Ecto neural progenitor cell (in vitro differentiated cells): ENCODE measurements at places on chromosomes 5 and 9.

- DNase-seq, result no peak
These were observed 101.7 kb downstream of the UBAP2 start for GRCh38 chr9:33946779-33947535.

- DNase-seq, result no peak
These were observed 7.5 kb upstream of the PLCXD3 start for GRCh38 chr5:41517909-41518308.

DNA sequence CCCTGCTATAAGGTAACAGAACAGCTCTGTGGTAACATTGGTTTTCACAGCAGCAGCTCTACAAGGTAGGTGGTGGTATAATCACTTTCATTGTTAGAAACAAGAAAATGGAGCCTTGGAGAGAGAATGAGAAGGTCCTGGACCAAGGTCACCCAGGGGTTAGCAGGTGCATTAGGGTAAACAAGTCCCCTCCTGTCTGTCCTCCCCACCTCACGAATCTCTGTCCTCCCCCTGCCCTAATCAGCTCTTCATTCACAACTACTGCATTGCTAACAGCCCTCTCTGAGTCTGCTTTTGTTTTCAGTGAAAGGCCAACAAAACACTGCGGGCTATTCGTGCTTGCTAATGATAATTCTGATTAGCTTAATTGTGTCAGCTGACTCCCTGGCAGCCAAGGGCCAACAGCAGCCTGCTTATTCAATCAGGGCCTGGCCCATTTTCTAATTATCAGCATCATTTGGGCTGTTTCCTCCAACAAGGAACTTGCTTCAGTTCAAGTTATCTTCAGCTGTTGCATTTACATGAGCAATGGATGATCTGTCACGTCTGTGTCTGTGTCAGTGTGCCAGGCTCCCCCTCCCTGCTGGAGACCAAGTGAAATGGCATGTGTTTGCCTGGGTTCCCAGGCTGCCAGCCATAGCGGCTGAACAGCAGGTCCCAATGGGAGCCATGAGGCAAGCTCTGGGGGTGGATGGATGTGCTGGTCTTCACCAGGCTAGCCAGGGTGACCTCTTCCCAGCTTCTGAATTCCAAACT, 56.7 kb upstream of the EQTN start:
- DNase-seq, result no peak

- DNase-seq, result no peak
These were observed 215.2 kb downstream of the COMMD10 start for GRCh38 chr5:116299746-116300640.

GRCh38 chr9:69535911-69536310, 136.3 kb downstream of the APBA1 start:
- no peak for DNase-seq

GRCh38 chr9:76161541-76161940, 232.7 kb downstream of the RFK start:
- DNase-seq, result no peak

DNA sequence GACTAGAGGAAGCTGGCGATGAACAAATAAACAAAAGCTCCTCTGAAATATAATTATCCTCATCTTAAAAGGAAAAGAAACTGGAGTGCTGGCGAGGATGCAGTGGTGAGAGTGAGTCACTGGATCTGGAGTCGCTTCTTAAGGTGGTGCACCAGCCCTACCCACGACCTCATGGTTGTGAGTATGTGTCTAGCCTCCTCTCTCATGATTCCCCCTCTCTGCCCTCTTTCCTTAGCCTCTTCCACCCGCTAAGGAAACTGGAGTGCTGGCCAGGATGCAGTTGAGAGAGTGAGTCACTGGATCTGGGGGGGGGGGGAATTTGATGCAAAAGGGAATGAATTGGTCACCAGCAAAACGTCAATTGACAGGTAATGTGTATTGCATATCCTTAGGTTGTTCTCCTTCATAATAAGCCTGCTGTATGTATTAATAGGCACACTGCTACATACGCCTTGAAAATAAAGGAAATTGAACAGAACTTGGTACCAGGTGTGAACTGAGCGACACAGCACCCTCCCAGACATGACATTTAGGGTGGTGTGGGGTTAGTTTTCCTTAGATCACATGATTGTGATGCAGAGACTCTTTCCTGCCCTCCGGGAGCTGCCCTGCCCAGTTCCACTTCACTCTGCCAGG, 36.3 kb upstream of the EBF1 start:
- DNase-seq, result no peak

DNA sequence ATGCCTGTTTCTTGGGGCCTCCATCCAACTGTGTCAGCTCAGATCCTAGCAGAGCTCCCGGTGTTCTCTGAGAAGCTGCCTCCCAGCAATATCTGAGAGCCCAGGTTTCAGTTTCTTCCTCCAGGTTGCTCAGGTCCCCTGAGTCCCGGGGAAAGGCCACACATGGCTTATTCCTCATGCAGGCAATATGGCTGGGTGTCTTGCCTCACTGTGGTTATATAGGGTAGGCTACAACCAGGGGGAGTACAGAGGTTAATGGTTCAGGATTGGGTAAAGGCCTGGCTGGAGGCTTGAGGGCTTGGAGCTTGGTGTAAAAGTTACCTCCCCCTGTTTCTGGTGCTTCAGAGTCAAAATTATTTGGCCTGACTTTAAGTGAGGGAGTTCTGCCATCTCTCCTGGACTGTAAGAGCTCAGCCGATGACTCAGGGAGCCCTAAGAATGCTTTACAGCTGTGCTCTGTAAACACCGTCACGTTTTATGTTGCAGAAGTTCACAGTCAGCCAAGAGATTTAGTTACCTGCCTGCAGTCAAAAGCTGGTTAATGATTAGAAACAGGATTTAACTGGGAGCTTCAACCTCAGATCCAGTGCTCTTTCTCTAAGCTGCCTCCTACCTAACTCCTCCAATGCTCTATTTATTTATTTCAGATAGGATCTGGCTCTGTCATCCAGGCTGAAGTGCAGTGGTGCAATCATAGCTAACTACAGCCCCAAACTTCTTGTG, 24.3 kb upstream of the UBAP2 start:
- no peak for DNase-seq

- DNase-seq, result no peak
These were observed 527.8 kb upstream of the ZNF608 start for GRCh38 chr5:125274211-125274610.

- DNase-seq, result no peak
These were observed 174.5 kb upstream of the TRPM3 start for GRCh38 chr9:71295928-71296327.

GRCh38 chr5:109700516-109701153, 10.9 kb downstream of the MAN2A1 start:
- DNase-seq, result no peak

DNA sequence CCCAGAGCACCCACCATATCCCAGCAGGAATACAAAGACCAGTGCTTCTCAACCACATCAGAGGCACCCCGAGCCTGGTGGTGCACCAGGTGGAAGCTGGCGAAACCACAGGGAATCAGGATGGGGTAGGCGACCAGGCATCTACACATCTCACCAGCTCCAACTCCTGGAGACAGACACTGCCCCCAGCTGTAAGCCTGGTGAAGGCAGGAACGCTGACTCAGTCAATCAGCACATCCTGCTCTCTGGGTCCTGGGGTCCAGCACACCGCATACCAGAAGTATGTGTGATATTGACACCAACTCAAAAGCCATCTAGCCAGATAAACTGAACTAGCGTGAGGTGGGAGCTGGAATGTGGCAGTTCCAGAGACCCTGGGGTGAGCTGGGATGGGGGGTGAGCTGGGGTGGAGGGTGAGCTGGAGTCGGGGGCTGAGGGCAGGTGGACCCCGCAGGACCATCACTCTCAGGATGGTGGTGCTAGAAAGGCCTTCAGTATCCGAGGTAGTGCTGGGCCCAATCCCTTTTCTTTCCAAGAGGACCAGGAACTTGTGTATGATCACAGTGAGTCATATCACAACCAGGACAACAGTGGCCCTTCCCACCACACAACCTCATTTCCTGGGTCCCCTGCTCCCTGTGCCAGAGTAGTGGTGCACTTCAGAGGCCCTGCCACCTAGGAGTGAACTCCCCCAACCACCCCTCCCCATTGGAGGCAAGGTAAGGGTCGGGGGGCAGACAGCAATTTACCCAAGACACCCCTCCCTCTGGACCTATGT, 2.5 kb downstream of the DBN1 start:
- no peak for DNase-seq

DNA sequence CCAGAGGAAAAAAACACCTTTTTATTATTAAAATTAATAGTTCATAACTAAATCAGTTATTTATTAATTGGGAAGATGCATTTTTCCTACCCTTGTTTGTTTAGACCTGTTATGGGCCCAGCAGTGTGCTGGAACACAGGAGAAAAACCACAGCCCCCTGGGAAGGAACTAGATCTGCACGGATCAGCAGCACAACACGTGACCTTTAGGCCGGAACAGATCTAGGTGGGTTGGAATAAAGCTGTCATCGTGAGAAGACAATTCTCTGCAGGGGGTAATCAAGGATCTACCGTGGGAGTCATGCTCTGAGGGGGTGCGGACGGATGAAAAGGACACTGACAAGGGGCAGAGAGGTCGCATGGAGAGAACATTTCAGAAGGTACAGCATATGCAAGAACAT, 95.8 kb upstream of the SPATA31C2 start:
- no peak for DNase-seq

DNA sequence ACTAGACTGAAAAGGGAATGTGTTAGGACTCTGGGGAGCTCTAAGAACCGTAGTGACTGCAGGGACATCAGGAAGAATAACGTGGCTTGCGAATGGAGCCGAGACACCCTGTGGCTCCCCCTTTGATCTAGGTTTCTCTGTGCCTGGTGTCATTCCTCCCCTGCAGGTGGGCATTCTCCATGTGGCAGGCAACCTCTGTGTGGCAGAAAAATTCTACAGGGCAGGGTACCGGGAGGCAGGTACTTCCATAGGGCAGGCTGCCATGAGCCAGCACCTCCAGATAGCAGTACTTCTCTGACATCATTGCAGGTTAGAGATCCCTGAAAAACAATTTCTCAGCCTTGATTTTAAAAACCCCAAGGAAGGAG, 43.1 kb downstream of the ROPN1L start:
- no peak for DNase-seq

GRCh38 chr5:132429463-132430440, 60.2 kb downstream of the SLC22A5 start:
- DNase-seq, result no peak
